Stimulated activated naive CD4-positive, alpha-beta T cell treated with Interleukin-2 at 50 U/mL for 16 hours (primary cell): ENCODE measurements at places on chromosomes 3 and 15.

DNA sequence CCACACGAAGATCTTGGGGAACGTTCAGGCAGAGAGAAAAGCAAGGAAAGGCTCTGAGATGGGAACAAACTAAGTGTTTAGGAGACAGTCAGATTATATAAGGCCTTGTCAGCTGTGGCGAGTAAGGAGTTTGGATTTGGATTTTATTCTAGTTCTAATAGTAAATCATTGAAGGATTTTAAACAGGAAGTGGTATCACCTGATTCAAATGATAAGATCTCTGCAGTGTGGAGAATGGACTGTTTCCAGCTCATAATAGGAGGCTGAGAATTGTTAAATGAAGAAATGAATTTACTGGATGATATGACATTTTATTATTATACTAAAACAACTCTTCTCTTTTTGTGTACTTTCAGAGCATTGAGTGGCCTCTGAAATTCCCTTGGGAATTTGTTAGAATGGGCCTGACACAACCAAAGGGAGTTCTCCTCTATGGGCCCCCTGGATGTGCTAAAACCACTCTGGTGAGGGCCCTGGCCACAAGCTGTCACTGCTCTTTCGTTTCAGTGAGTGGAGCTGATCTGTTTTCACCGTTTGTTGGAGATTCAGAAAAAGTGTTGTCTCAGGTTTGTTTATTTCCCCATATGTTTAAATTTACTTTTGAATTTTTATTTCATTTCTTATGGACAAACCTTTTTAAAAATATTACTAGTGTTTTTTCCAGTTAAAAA is 36.0 kb upstream of the GATM start:
- no peak for DNase-seq

DNA sequence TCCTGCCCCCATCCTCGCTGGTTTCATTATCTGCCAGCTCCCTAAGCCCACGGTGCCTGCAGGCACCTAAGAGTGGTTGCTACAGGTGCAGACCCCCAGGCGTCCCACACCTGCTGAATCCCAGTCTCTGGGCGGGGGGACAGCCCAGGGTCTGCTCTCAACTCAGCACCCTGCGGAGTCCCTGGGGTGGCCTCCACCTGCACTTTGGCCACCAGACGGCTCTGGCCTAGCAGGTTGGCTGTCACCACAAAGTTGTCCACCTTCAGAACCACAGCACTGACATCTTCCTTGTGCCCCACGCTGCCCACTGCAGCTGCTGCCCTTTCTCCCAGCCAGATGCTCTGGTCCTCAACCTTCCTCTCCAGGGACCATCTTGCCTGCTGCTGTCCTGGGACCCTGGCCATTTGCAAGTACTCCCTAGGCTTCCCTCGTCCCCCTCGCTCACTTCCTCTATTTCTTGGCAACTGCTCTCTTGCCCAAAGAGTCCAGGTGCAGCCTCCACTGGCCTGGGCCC is 34.9 kb upstream of the SNRPA1 start:
- no peak for DNase-seq

- no peak for DNase-seq
Observed at GRCh38 chr3:197547306-197548011, 8.3 kb downstream of the BDH1 start.

DNA sequence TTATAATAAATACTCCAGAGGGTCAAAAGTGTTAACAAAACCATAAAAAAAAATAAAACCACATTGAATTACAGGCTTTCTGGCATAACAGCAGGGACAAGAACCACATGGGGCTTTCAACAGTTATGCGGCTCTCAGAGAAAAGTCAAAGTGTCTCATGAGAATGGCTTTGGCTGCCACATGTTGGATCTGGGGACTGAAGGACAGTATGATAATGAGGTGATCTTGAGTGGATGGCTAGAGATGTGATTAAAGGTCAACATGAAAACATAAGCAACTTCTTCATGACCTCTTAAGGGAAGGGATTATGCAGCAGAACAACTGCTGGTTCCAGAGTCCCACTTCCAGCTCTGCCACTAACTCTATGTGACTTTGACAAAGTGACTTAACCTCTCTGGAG is 5.2 kb downstream of the RAB27A start:
- no peak for DNase-seq

- DNase-seq, result no peak
Observed at GRCh38 chr3:118960876-118961450, 73.7 kb downstream of the IGSF11 start.
